HT-29 (cell line): ENCODE measurements at places on chromosomes 3 and 15. TPM values are rescaled to one million over a fixed set of nuclear protein-coding genes. Genes with fewer than 3 reads are reported as not detected.
A peak's percentile ranks its signal among the peaks of the same experiment; 100 is the strongest.

- DNase-seq, result no peak
Measured at GRCh38 chr3:194396539-194396858, 2.6 kb downstream of the GP5 start.

DNA sequence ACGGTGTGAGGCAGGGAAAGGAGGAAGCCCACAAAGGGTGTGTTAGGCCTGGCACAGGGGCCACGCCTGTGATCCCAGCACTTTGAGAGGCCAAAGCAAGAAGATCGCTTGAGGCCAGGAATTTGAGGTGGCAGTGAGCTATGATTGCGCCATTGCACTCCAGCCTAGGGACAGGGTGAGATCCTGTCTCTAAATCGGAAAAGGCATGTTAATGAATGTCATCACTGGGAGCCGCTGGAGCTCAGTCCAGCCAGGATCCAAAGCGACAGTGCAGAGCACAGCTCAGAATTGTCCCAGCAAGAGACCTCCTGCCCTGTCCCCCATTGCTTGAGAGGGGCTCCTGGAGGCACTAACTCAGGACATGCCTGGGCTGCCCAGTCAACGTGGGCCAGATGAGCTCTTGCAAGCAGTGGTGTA lies 15.0 kb upstream of the FBLN2 start:
- DNase-seq, result no peak

- DNase-seq, result no peak
Measured at GRCh38 chr3:58688574-58688973, 22.0 kb upstream of the FAM3D start.

UTS2B gene
- total RNA-seq, result 0.08 and 0.64 TPM in 2 replicates

DNA sequence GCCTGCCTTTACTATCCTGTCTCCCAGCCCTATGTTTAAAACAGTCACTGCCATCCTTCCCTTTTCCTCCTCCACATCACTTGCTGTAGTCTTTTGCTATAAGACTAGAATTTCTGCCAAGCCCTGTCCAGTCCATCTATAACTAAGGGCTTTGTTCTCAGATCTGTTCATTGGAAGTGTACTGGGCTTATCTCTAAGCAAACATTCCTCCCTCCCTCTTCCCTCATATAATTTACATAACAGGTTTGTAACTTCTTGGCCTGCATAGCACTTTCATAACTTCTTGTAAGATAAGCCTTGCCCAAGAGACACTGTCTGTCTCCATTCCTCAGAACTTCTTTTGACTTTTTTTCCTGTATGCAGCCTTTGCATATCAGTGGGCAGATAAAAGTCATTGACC lies 16.7 kb downstream of the TPRG1 start:
- peak; percentile 87 for DNase-seq

SLC9C1 gene
- total RNA-seq, result not detected in 2 replicates

MME gene
- total RNA-seq, result 0.03 TPM in 1 of 2 replicates, not detected in the other

ROPN1 gene
- not detected in 2 replicates for total RNA-seq

DNA sequence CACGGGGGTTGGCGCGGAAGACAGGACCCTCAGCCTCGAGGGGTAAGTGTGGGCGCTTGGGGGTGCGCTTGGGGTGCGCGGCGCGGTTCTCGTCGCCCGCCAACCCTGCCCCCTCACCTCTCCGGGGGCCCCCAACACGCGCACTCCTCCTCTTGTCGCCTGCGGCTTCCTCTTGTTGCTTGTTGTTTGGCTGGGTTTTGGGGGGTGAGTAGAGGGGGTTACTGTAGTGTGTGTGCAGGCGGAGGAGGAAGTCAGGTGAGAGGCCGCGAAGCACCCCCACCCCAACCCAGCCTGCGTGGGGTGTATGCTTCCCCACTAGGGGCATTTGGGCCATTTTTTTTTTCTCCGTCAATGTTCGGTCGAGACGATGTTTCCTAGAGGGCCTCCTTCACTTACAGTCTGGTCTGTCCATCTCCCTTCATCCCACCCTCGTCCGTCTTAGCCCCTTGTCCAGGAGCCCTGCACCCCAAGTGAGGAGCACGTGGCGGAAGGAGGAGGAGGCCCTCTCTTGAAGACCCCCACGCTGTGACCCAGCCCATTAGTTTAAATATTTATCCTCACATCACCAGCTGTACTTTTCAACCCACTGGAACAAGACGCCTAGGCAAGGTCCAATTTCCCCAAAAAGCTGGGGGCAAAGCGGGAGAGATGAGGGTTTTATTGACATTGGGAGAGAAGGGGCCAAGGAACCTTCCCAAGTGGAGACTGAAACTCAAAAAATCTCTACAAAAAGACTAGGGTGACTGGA lies 20.4 kb upstream of the SATB1 start:
- DNase-seq, result peak; percentile 19

DNA sequence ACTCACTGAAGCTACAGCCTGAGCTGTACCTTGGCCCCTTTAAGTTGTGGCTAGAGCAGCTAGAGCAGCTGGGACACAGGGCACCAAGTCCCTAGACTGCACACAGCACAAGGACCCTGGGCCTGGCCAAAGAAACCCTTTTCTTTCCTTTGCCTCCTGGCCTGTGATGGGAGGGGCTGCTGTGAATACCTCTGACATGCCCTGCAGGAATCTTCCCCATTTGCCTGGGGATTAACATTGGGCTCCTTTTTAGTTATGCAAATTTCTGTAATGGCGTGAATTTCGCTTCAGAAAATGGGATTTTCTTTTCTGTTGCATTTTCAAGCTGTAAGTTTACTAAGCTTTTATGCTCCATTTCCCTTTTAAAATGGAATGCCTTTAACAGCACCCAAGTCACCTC lies 611.2 kb upstream of the ARPP21 start:
- no peak for DNase-seq

DNA sequence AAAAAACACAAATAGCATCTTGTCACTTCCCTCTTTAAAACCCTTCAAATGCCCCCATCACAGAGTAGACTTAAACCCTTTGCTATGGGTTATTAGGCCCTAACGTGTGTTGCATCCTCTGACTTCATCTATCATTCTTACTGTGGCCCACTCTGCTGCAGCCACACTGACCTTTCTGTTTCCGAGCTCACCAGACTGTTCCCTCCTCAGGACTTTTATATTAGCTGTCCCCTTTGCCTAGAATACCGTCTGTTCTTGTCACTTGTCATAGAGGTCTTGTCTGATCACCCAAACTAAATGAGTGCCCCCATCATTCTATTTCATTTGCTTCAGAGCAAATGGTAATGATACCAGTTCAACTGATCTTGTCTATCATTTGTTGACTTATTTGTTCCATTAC lies 877 bp upstream of the FEM1B start:
- DNase-seq, result no peak

SLC9A9 gene
- not detected in 2 replicates for total RNA-seq

CADM2 gene
- total RNA-seq, result not detected in 2 replicates

DNA sequence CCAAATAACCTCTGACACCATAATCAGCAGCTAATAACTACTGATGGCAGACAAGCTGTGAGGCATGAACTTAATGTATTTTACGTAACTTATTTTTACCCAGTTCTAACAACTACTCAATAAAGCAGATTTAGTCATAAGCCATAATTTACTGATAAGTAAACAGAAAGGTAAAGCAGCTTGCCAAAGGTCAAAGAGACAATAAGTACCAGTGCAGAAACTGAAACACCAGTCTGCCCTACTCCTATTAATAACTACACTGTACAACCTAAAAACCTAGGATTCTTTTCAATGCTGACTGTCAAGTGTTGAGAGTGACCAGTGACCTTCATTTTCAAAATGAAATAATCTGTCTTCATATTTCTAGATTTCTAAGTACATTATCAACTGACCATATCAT lies 152.2 kb downstream of the NR2E3 start:
- peak; percentile 68 for DNase-seq

DNA sequence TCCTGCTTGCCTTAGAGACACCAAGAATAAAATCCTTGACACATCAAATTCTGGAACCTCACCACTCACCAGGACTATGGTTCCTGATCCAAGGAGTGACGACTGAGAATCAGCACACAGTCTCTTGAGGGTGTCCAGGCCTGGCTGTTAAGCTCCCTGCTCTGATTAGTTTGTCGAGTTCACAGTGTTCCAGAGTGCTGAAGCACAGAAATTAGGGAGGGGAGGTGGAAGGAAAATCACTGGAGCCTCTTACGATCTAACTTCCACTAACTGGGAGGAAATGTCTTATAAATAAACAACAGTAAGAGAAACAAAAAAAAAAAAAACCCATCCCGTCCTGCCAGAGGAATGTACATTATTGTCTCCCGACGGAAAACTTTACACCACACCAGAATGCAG lies 330.2 kb downstream of the TIGIT start:
- DNase-seq, result peak; percentile 22

SH2D7 gene
- 0.05 TPM in 1 of 2 replicates, not detected in the other for total RNA-seq

GOLGA8G gene
- total RNA-seq, result not detected in 2 replicates

GRCh38 chr3:60048447-60048848 lies 998.6 kb upstream of the CFAP20DC start:
- DNase-seq, result no peak

CCDC13 gene
- total RNA-seq, result not detected in 2 replicates

SI gene
- total RNA-seq, result 0.20 and 0.55 TPM in 2 replicates

DNA sequence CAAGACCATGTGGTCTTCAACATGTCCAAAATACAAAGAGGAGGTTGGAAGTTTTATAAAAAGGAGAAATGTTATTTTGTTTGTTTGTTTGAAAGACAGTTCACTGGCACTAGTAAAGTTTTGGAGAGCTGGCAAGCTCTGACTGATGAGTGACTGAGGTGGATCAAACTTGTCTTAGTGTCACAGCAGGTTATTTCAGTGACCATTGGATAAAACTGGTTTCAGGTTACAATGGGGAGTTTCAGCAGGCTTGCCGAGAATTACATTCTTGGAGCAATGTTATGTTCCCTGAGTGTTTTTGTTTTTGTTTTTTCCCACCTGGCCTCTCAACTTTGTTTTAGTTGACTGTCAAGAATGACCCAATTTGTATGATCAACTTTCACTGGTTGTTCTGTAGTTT lies 414.5 kb upstream of the ARHGEF26 start:
- DNase-seq, result no peak

DNA sequence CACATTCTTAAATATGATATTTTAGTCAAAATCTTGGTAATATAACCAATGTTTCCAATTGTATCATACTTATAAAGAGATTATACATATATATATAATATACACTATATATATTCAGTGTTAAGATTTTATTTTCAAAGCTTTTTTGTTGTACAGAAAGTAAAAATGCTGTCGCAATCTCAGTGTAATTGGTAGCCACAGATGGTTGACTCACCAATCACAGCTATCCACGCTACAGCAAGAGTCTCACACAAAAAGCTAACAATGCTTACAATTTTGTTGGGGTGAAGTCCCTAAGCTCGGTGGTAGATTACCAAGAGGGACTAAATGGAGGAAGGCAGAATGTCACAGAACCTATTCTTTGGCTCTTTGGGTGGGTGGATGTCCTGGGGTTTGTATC lies 16.9 kb upstream of the CFAP161 start:
- DNase-seq, result no peak

- no peak for DNase-seq
Measured at GRCh38 chr15:96381463-96381862, 51.0 kb downstream of the NR2F2 start.

GRCh38 chr3:153290268-153291015 lies 128.4 kb downstream of the RAP2B start:
- DNase-seq, result peak; percentile 38

- DNase-seq, result no peak
Measured at GRCh38 chr3:98961161-98962155, 60.0 kb upstream of the DCBLD2 start.

DNA sequence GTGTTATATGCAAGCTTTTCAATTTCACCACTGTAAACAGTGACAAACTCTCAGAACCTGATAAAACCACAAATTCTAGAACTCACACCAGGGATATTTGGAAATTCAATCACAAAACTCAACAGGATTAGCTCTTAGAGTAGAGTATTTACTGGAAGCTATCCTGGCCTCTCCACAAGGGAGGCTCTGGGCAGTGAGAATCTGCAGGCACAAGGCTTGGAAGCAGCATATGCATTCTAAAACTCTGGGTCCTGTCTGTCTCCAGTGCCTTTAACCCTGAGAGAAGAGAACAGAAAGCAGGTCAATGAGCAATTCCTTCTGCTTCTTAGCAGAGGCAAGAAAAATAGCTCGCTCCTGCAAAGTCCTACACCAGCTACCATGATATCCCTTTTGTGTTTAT lies 23.4 kb downstream of the PLSCR4 start:
- no peak for DNase-seq

DNA sequence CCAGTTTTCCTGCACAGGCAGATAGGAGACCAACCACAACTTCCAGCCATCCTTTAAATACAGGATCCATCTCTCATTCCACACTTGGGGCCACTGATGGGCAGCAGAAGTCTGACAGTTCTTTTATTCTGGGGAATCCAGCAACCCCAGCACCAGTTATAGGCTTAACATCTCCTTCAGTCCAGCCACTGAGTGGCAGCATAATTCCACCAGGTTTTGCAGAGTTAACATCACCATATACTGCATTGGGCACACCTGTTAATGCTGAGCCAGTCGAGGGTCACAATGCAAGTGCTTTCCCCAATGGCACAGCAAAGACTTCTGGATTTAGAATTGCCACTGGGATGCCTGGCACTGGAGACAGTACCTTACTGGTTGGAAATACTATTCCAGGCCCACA lies 2.9 kb downstream of the NPAP1 start:
- DNase-seq, result peak; percentile 7

TMEM207 gene
- not detected in 2 replicates for total RNA-seq

GRCh38 chr15:57373882-57374276 lies 2.4 kb upstream of the CGNL1 start:
- DNase-seq, result no peak

- no peak for DNase-seq
Measured at GRCh38 chr3:194993896-194994295, 277.1 kb downstream of the XXYLT1 start.

DNA sequence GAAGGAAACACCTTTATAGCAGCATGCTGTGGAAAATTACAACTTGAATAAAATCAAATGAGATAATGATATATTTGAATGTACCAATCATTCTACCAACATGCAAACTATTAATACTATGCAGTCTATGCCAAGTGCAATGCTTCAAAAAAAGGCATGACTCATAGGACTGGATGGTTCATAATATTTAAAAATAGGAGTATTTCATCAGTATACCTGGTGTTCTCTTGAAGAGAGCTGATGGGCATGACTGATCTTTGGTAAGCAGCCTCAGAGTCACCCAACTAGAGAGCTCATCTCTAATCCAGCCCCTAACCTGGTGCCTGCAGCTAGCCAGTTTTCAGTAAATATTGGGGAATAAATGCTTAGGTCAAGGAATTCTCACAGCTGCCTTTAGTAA lies 434.7 kb upstream of the ARRDC4 start:
- no peak for DNase-seq

GRCh38 chr3:172102883-172103310 lies 63.5 kb downstream of the FNDC3B start:
- DNase-seq, result no peak

DNA sequence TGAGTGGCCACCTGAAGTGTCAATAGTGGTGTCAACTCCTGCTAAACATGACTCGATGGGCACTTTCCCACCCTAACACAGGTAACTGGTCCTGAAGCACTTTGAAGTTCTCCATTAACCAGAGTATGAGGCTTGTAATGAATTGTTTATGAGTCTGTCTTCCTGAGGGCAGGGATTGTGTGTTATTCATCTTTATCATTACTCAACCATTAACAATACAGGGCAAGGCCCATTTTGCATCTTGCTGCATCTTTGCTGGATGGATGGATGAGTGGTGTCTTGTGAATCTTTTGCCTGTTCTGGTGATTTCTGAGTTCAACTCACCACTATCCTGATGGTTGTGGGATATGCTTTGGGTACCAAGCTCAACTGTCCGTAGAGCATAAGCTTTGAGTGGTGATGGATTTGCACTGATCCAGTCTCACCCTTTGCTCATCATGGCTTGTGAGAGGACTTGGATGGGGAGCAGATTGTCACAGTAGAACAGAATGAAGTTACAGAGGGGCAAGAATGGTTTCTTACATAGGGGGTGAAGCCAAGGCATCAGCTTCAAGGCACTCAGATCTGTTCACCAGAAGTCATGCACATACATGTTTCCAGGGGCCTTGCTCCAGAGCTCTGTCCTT lies 22.3 kb upstream of the EPB42 start:
- no peak for DNase-seq

PGBD4 gene
- 1.5 and 1.7 TPM in 2 replicates for total RNA-seq
